ENCODE measurements at places on chromosomes 16 and 17. TPM values are rescaled to one million over a fixed set of nuclear protein-coding genes. Genes with fewer than 3 reads are reported as not detected.
A peak's percentile ranks its signal among the peaks of the same experiment; 100 is the strongest.

Gene MSLN
- not detected for total RNA-seq

DNA sequence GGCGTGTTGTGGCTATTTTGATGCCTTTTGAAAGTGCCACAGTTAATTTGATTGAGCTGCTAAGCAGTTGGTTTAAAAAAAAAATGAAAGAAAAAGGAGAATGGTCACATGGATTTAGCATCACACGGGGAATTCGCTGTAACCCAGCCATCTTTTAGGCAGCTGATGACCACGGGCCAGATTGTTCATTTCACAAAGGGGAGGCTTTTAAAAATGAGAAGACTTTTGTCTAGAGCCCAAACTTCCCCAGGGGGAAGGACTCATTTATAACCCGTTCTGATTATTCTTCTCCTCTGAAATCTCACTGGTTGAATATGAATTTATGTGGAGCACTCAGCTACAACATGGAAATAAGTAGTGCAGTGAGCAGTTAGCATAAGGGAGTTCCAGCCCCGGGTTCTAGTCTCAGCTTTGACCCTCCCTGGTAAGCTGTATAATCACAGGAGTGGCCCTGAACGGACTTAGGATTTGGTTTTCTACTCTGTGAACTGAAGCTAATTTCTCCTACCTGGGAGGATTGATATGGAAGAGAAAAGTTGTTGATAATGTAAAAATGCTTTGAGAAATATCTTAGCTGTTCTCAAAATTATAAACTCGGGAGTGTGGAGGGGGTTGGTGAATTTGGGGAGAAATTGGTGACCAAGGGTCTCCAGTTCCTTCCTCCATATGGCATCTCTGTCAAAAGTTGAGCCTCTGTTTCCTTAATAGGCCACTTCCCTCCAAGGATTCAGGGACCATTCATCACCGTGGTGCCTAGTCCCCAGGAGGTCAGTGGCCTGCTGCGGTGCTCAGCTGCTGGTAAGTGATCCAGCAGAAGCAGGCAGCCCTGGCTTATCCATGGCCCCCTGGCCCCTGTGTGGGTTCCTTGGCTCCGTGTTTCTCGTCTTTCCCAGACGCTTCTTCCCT, 76.4 kb upstream of the TBX2 start:
- H3K27me3 ChIP-seq: no peaks in the 10 kb centered on the region
- no peak for DNase-seq
- H3K4me1 ChIP-seq: no peaks in the 10 kb centered on the region
- no peak overlapping the region for H3K4me3 ChIP-seq
- H3K36me3 ChIP-seq: no peaks in the 10 kb centered on the region

Gene CCP110
- 30.4 TPM for total RNA-seq

DNA sequence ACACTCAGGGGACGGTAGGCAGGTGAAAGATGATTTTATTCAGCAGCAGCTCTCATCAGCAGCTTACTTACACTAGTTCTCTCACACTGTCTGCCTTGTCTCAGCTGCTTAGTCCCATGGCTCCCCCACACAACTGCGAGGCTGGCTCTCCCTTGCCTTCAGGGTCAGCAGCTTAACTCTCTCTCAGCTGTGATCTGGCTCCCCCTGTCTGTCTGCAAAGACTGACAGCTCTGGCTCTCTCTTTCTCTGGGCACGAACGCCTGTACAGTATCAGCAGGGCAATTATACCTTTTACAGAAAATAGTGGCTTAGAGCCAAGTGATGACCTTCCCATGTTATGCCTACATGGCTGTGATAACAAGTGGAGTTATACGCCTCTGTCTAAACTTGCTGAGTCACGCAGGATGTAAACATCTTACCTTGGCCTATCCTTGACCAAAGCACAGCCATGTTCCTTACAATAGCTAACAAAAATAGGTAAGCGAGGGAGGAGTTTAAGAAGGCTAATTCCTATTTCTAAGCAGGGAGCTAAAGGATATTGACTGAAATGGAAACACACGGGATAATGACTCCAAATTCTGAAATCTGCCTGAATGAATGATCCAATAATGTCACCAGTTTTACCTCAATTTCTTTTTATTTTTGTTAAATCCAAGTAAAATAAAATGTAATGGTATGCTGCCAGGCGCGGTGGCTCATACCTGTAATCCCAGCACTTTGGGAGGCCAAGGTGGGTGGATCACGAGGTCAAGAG, 1.1 kb upstream of the NDUFAB1 start:
- peak overlapping the region; percentile 26 for H3K27ac ChIP-seq
- H3K4me1 ChIP-seq: peaks cover 11% of the 10 kb centered on the region
- H3K36me3 ChIP-seq: peaks cover 12% of the 10 kb centered on the region

DNA sequence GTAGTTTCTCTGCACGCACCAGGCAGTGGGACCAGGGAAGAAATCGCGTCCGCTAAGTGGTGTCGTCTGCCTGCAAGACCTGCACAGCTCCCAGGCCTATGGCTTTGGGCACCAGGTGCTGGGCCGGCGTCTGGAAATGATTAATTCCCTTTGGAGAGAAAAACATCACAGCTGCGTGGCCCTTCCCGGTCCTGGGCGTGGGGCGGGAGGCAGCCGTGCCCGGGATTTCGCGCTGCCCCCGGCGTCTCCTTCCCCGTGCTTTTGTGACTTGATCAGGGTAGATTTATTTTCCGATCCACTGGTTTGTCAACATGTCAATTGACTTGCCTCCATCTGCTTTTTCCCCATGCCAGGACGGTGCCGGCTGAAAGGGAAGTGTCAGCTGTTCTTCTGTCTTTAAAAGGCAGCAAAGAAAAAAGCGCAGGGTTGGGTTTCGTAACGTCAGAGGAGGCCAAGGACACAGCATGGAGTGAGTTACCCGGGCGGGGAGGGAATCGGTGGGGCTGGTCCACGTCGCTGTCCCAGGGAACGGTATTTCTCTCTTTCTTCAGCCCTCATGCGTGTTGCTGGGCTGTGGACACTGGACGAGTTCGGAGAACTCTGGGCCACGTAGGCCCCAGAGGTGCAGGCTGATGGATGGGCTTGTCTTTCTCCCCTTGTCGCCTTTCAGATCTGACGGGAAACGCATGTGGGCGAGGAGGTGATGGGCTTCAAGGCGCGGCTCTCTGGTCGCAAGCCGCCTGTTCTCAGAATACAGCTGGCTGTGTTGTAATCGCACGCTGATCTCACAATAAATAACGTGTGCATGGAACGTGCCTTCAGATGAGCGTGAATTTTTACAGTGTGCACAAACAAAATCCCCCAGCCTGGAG, 188.1 kb upstream of the ZNF469 start:
- no peak for DNase-seq
- peaks cover 6% of the 10 kb centered on the region for H3K27me3 ChIP-seq
- H3K4me1 ChIP-seq: no peaks in the 10 kb centered on the region
- H3K36me3 ChIP-seq: no peaks in the 10 kb centered on the region

GRCh38 chr17:49978501-49978900, 9.5 kb downstream of the DLX4 start:
- no peak overlapping the region for H3K27ac ChIP-seq
- peaks cover 42% of the 10 kb centered on the region for H3K27me3 ChIP-seq
- DNase-seq: no peak
- no peak overlapping the region for H3K4me3 ChIP-seq
- H3K36me3 ChIP-seq: no peaks in the 10 kb centered on the region

Gene TPSAB1
- total RNA-seq: not detected

DNA sequence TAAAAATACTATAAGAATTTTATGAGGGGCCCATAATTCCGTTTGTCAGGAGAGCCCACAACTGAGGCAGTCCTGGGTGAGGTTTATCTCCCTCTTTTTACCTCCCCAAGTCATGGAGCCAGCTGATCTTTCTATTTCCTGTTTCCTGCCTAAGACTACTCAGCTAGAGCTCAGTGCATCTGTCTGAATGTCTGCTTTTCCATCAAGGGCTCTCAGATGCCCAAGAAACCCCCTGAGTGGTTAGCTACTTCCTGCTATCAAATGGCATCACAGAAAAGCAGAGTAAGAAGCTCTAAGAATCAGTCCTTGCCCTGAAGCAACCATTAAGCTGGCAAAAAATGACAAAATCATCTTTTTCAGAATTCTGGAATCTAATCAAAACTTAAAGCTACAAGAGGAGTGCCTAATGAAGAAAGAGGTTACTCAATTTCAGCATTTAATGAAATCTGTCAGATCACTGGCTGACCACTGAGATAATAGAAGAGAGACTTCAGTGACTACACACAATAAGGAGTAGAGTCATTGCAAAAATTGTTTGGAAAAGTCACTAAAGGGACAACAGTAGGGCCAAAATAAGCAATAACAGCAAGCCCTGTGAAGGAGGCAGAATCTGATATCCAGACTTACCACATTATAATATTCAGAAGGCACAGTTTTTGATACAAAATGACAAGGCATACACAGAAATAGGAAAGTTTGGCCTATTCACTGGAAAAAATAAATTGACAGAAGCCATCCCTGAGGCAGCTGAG, 150.1 kb downstream of the CYB561 start:
- H3K4me3 ChIP-seq: no peak overlapping the region
- H3K27ac ChIP-seq: peak overlapping the region; percentile 44
- no peaks in the 10 kb centered on the region for H3K27me3 ChIP-seq
- H3K4me1 ChIP-seq: peaks cover 11% of the 10 kb centered on the region
- DNase-seq: no peak

DNA sequence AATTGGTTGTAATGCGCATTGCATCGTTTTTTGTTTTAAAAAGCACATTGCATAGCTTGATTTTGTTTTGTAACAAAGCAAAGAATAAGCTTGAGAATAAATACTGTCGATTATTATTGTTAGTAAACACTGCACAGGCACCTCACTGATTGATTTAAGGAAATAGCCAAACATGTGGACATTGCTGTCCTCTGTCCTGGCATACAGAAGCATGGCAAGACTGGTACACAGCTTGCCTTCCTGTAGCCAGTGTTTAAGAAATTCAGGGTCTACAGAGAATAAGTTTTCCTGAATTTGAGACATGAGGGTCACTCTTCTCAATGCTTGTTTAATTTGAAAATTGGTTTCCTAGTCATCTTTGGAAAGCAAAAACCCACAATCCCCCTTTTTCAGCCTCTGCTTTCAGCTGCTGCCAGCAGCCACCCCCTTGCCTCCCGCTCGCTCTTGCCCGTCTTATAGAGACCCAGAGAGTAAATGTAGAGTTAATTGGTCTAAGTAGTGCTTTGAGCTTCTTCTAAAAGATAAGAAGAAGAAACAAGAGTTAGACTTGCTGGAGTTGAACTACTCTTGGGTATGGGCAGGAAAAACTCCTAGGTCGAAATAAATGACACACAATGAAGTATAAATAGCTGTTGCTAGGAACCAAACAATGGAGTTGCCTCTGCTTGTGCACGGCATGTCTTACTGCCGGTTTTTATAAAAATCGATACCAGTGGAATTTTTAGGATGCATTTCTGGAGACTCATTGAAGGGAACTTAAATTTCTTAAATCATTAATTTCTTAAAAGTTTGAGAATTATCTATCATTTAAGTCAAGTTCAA, 116.6 kb downstream of the MRTFB start:
- no peaks in the 10 kb centered on the region for H3K36me3 ChIP-seq
- H3K27ac ChIP-seq: no peak overlapping the region
- no peaks in the 10 kb centered on the region for H3K27me3 ChIP-seq
- no peak overlapping the region for H3K4me3 ChIP-seq

DNA sequence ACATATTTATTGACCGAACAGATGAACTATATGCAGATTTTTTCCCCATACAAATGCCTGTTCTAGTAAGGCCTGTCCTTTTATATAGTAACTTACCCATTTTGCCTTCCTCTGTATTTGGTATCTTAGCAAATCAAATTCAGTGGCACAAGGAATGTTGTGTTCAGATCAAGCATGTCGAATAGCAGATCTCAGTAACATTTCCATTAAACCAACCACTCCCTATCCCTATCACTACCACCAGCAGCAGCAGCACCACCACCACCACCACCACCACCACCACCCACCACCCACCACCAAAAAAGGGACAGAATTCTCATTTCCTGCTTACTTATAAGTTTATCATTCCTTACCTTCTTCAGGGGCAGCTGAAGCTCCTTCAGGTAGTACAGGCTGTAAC, 94.7 kb downstream of the TRIM37 start:
- DNase-seq: no peak
- no peak overlapping the region for H3K4me3 ChIP-seq
- H3K36me3 ChIP-seq: peaks cover 8% of the 10 kb centered on the region
- no peak overlapping the region for H3K27ac ChIP-seq
- peaks cover 3% of the 10 kb centered on the region for H3K4me1 ChIP-seq

Gene TMEM92
- total RNA-seq: not detected

Gene CA7
- not detected for total RNA-seq

Gene HOXB6
- total RNA-seq: not detected

Gene TPPP3
- not detected for total RNA-seq

DNA sequence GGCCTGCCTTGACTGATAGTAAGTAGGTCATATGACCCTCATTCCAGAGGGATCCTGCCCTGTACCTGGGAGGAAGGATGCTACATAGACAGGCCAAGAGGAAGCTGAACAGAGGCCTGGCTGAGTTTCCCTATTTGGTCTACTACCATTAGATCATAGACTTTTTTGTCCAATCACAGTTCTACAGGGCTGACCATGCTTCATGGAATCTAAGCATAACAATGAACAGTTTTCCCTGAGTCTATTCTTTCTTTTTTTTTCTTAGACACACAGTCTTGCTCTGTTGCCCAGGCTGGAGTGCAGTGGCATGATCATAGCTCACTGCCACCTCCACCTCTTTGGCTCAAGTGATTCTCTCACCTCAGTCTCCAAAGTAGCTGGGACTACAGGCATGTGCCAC, 3.9 kb downstream of the GPR179 start:
- H3K4me1 ChIP-seq: no peaks in the 10 kb centered on the region
- H3K27ac ChIP-seq: no peak overlapping the region
- H3K27me3 ChIP-seq: no peaks in the 10 kb centered on the region
- no peak overlapping the region for H3K4me3 ChIP-seq
- DNase-seq: no peak

Gene BFAR
- total RNA-seq: 75.7 TPM

- no peaks in the 10 kb centered on the region for H3K27me3 ChIP-seq
- peaks cover 2% of the 10 kb centered on the region for H3K36me3 ChIP-seq
- no peak overlapping the region for H3K4me3 ChIP-seq
- no peak overlapping the region for H3K27ac ChIP-seq
- no peak for DNase-seq
These were observed 123.5 kb upstream of the PLCG2 start for GRCh38 chr16:81655469-81656162.

Gene UBE2I
- 282 TPM for total RNA-seq

GRCh38 chr17:13953841-13954240, 115.5 kb upstream of the COX10 start:
- no peak overlapping the region for H3K27ac ChIP-seq
- no peak overlapping the region for H3K4me3 ChIP-seq
- no peaks in the 10 kb centered on the region for H3K4me1 ChIP-seq
- no peaks in the 10 kb centered on the region for H3K27me3 ChIP-seq
- H3K36me3 ChIP-seq: no peaks in the 10 kb centered on the region
